CD4-positive, alpha-beta T cell (primary cell): ENCODE measurements at places on chromosomes 11 and 22. TPM values are rescaled to one million over a fixed set of nuclear protein-coding genes. Genes with fewer than 3 reads are reported as not detected.

DNA sequence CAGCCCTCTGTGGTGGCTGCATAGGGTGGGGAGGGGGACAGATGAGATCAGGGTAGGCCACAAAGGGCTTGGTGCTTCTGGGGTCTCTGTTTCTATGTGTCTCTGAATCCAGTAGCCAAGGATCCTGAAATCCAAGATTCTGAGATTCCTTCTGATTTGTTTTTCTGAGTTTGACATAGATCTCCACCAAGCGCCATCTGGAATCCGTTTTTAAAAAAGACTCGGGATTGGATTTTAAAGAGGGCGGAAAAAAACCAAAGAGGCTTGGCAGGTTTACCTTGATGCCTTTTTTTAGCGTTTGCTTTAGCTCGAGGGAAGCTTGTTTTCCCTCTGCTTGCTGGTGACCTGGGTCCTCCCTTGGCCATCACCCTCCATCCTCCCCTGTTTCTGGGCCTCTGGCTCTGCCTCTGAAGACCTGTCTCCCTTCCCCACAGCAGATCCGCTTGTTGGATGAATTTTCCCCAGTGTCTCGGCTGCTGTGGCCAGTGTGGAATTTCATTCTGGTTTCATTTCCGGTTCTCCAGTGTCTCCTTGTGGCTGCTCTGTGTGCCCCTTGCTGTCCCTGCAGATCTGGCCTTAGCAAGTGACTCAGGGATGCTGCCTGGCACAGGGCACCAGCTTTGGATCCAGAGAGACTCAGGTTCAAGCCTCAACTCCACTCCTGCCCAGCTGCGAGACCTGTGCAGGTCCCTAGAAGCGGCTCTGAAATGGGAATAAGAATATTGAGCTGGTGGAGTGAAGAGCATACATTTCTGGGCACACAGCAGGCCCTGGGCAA lies 15.1 kb downstream of the SYNGR1 start:
- DNase-seq, result no peak

The FGF19 gene
- total RNA-seq, result not detected

DNA sequence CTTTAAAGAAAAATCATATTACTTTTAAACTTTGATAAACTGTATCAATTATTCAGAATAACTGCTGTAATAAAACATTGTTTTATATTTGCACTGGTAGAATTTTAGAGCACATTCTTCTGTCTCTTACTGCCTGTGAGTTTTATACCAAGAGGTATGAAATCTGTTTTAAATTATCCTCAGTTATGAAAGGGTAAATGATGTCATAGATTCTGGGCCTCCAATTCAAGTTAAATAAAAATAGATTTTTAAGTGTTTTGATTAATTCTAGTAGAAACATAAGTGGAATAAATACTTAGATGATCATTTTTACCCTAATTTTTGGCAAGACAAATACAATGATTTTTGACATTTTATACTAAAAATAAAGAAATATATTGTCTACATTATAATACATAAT lies 93.0 kb downstream of the GUCY1A2 start:
- no peak for DNase-seq

- no peak for DNase-seq
These were observed 90.9 kb downstream of the MICAL2 start for GRCh38 chr11:12200991-12201985.

DNA sequence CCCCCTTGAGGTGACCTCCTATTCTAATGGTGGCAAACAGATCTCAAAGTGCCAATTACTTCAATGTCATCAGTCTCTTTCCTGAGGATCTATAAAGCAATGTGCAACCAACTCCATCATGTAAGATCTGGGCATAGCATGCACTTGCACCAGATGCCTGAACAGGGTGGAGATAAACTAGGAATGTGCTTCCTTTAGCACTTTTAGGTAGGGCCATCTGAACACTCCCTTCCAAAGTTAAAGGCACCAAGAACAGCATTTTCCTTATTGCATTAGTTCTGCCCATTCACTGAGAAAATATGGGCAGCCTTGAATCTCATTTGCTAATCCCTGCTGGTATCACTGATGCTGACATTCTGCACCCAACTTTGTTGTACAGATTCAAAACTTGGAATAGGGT lies 112.0 kb downstream of the SGSM3 start:
- DNase-seq, result no peak

- no peak for DNase-seq
These were observed 642 bp upstream of the C11orf58 start for GRCh38 chr11:16737818-16738192.

- DNase-seq, result no peak
These were observed 42.0 kb downstream of the SGSM3 start for GRCh38 chr22:40412441-40412840.

GRCh38 chr11:69414773-69415187 lies 66.7 kb upstream of the LINC01488 start:
- no peak for DNase-seq

GRCh38 chr11:2517016-2517385 lies 72.2 kb downstream of the KCNQ1 start:
- DNase-seq, result peak; percentile 5

The MRGPRX4 gene
- not detected for total RNA-seq

The OR52H1 gene
- not detected for total RNA-seq

- no peak for DNase-seq
These were observed 119.9 kb downstream of the MAML2 start for GRCh38 chr11:96223083-96223482.

GRCh38 chr11:83006877-83007330 lies 64.8 kb downstream of the RAB30 start:
- no peak for DNase-seq

DNA sequence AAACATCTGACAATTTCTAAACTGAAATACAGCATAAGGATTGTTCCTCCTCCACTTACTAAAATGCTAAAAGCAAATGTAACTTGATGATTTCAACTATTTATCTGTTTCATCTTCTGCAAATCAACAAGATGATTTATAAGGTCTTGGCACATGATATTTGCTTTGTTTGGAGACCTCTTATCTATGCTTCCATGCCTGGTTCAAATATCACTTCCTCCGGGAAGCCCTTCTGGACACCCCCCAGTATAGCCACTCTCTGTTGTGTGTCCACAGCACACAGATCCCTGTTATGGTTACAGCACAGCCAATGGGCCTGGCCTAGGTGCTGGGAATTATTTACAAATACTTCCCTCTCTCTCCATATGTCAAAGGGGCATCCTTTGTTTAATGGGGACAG lies 114.8 kb downstream of the C11orf58 start:
- no peak for DNase-seq

DNA sequence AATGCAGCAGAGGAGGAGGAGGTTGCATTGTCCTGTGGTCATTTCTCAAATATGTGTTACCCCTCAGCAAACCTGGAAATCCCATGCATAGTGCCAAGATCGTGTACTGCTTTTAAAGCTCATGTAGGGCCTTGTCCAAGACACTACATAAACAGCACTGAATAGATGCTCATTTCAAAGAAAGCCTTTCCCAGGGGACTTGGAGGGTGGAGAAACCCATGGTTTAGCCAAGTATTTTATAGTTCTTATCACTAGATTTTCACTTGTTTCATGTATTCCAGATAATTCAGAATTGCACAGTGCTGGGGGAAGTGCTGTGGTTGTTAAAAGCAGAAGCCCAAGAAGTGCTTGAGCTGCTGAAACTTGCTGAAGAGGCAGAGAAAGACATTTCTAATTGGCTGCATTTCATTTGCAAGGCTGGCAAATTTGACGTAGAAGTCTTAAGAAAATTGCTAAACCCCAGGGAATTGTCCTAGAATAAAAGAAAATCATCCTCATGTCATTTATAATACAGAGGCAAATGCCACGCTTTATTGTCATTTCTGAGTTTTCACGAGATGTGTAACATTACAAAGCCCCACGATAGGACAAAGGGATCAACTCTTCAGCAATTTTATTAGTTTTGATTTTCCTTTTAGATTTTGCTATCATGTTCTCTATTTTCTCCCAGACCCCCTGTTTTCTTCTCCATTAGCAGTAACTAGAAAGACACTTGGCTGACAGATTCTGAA lies 20.1 kb downstream of the CSRP3 start:
- DNase-seq, result no peak

The PICK1 gene
- total RNA-seq, result 25.6 TPM

DNA sequence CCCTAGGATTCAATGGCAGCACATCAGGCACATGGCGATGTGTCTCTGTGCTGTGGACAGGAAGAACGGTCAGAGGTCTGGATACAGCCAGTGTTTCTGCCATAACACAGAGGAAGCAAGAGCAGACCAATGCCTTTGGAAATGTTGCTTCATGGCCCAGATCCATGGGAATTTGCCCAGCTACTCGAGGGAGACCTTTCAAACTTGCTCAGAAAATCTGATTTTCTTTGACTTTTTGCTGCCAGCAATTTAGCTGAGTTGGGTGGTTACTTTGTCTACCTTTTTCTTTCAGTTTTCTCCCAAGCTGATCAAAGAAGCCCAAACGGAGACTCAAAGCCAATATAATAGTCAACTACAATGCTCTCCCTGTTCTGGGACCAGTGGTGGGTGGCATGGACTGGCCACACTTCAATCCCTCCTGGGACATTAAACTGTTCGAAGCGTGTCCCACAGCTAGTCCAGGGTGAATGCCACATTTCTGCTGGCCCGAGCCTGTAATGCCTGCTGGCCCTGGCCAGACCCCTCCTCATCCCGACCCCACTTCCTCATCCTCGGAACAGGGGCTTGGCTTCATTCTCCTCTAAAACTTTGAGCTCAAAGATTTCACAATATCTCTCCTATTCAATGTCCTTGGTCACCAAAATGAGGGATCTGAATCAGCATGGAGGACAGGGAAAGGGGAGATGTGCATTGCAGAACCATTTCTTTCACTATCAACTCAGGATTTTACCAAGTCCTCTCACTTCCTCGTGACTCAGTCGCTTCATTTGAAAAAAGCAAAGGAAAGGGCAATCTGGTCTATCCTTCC lies 93.3 kb downstream of the ABTB2 start:
- no peak for DNase-seq

DNA sequence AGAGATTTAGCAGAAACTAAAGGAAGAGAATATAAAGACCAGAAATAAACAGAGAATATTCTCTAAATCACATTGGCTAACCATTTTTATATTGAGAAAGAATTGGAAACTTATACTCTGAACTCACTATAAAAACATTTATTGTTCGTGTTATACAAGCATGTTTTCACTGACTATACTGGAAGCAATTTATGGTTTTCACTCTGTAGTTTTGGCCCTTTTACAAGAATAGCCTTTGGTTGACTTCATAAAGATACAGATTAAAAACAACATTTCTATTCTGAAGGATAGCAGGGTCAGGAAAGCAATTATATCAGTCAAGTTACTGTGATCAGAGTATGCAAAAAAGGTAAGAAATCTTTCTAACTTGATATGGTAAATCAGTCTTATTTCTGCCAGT lies 965.7 kb upstream of the FAT3 start:
- no peak for DNase-seq

- no peak for DNase-seq
These were observed 220.1 kb upstream of the SORL1-AS1 start for GRCh38 chr11:121672630-121673487.

DNA sequence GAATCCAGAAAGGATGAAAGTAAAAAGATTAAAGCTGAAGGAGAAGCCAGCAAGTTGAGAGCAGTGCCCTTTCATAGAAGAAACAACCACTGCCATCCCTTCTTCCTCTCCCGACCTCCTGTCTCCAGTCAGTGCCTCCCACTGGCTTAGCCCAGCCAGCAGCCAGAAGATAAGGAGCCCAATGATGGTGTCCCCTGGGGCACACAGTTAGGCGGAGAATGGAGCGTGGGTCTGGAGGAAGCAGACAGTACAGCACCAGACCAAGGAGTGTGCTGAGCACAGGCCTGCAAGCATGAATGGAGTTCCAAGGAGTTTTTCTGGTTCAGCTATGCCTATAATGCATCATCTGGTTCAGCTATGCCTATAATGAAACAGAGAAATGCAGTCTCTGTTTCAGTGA lies 54.3 kb upstream of the TNRC6B start:
- no peak for DNase-seq

DNA sequence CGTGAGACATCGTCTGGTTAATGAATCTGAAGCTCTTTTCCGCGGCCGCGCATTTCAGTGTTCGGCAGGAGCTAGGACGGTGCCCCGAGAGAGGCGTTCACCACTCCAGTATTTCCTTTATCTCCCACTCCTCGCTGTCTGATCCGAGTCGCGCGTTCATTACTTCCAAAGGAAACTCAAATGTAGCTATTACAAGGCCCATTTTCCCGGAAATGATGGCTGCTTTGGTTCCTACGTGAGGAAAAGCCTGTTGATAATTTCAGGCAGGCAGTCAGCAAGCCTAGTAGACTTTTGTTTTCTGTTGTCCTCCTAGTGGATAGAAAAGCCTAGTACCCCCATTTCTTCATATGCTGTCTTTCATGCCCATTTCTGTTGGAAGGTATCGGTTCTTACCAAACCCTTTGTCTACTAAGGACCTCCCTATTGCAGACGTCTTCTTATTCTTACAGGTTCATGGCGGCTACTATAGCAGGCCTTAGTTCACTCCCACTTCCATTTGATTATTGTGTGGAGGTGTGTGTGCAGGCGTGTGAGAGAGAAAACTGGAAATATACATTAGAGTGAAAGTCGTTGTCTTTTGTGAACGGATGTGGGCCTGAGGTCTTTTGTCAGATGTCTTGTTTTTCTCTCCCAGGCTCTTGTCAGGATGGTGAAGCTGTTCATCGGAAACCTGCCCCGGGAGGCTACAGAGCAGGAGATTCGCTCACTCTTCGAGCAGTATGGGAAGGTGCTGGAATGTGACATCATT lies 737 bp downstream of the RBM4 start:
- DNase-seq, result no peak

The PRG3 gene
- not detected for total RNA-seq

The MS4A12 gene
- not detected for total RNA-seq

DNA sequence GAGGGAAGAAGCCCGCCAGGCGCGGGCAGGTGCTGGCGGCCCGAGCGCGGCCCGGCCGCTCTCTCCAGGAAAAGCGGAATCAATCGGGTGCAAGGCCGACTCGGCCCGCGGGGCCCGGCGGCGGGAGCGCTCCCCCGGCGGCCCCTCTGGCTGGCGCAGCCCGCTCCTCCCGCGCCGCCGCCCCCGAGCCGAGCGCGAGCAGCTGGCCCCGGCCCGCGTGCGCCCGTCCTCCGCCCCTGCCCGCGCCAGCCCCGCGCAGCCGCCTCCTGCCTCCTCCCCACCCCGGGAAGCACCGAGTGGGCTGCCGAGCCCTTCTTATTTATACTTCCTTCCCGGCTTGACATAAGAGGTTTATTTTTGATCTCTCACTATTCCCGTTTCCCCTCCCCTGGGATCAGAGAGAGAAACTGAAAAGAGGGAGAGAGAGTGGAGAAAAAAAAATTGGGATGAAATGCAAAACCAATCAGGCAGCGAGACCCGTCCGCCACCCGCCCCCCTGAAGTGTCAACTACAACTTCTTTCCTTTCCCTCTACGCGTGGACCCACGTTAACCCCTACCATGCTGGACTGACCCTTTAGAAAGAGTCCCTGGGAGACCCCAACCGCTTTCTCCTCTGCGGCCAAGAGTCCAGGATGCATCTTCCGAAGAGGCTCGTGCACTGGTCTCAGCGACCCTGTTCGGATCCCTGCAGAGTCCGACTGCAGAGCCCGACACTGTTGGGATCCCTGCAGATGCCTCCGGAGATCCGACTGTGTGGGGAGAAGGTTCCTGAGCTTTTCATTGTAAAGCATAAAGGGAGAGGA lies at the start of gene ADAMTS8:
Gene ADAMTS8 (minus strand): TSS at position 294 of the 804 bp plus-strand sequence. CDS start 323 bp downstream, outside the sequence.
- no peak for DNase-seq

The ACR gene
- not detected for total RNA-seq

GRCh38 chr11:13759050-13759449 lies 90.6 kb downstream of the FAR1 start:
- DNase-seq, result no peak
